ENCODE measurements at places on chromosomes 4 and X.

- DNase-seq, result no peak
Measured at GRCh38 chr4:85107553-85107952, 141.1 kb upstream of the WDFY3 start.

DNA sequence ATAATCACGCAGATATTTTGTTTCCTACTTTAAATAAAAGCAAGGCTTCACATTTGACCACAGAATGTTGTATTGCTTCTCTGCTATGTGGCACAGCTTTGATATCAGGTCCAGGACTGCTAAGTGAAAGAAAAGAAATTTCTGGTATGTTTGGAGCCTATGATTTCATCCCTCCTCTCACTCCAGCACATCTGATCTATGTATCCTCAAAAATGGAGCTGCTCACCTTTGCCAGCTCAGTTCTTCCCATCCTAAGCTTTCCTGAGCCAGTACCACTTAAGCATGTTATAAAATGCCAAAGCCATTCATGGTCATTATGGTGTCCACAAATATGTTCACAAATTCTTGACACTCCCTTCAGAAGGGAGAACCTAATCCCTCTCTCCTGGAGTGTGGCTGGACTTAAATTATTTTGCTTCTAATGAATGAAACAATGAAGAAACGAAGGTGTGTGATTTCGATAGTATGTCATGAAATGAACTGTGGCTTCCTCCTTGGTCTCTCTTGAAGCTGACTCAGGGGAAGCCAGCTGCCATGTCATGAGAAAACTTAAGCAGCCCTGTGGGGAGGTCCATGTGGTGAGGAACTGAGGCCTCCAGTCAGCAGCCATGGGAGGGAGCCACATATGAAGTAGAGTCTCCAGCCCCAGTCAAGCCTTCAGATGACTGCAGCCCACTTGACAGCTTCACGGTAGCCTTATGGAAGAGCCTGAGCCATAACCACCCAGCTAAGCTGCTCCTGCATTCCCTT is 207.7 kb downstream of the MGST2 start:
- DNase-seq, result no peak

GRCh38 chr4:151698213-151698612 is 62.6 kb downstream of the GATB start:
- DNase-seq, result no peak

DNA sequence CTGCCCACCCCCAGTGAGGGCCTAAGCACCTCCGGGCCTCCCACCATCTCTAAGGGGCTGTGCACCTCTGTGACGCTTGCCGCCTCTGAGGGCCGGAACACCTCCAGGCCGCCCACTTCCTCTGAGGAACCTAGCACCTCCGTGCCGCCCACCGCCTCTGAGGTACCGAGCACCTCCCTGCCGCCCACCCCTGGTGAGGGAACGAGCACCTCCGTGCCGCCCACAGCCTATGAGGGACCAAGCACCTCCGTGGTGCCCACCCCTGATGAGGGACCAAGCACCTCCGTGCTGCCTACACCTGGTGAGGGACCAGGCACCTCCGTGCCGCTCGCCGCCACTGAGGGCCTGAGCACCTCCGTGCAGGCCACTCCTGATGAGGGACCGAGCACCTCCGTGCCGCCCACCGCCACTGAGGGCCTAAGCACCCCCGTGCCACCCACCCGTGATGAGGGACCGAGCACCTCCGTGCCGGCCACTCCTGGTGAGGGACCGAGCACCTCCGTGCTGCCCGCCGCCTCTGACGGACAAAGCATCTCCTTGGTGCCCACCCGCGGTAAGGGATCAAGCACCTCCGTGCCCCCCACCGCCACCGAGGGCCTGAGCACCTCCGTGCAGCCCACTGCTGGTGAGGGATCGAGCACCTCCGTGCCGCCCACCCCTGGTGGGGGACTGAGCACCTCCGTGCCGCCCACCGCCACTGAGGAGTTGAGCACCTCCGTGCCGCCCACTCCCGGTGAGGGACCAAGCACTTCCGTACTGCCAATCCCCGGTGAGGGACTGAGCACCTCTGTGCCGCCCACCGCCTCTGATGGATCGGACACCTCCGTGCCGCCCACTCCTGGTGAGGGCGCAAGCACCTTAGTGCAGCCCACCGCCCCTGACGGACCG is 977 bp downstream of the MAGEE1 start:
- no peak for DNase-seq

GRCh38 chrX:134246282-134246681 is 9.3 kb downstream of the CCDC160 start:
- DNase-seq, result peak; percentile 42

- no peak for DNase-seq
Measured at GRCh38 chrX:17692709-17693346, 44.5 kb upstream of the SCML1 start.

GRCh38 chr4:145266881-145267280 is 86.5 kb upstream of the OTUD4 start:
- DNase-seq, result no peak

DNA sequence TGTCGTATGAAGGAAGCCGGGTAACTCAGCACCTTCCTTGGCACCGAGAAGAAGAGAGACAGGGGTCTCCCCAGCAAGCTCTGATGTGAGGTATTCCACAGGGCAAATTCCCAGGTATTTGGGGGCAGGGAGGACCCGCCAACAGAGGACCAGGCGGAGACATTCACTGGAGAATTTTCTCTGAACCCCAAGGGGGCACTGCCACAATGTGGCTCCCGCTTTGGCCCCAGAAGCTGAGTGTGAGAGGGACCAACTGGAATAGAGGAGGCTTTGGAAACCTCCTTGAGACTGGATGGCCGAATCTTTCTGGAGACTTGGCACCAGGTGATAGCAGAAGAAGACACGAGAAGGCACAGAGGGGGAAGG is 735 bp upstream of the GABRE start:
- no peak for DNase-seq

DNA sequence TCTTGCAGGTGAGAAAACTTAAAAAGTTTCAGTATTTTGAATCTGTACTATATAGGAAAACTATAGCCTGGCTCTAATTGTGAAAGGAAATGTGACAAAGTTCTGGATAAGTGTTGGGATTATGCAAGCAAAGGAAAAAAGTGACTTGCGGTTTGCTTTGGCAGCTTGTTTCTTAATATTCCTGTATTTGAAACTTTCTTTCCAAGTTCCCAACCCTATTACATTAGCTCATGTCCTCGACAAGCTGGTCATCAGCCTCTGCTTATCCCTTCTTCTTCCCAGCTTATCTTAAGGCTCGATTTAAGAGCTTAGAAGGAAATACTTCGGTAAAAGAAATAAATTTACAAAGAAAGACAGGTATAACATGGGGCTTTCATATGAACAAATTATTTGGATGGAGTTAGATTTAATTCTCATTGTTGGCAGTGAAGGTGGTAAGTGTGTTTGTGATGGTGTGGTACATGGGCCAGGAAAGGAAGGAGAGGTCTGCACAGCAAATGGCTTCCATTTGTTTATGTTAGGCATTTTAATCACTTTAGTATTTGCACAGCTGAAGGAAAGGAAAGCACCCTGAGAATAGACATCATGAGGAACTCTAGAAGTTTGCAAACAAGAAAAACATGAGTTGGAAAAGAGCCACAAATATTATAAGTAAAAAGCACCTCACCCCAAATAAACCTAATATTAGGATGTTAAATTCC is 5.1 kb upstream of the MYOZ2 start:
- DNase-seq, result no peak

DNA sequence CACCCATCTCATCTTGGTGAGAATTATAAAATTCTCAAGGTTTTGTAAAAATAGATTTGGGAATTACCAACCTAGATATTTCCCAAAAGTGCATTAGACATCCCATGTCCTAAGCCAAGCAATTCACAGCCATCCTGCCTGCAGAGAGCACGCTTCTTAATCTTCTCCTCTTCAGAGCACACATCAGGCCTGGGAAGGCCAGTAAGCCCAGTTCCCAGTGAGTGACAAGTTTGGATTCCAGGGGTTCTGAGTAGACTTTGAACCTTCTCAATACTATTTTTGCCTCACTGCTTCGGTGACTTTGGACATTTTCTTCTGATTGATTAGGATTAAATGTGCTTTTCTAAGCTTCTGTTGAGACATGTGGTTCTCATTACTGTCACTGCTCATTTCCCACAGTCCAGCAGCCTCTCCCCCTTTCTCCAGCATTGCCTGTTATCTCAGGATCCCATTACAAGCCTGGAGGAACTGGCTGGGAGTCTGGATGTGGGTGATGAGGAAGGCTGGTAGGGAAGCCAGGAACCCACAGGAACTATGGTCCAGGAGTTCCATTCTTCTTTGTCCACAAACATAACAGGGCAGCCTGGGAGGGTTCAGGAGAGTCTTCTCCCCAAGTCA is 56.4 kb upstream of the TMEM150C start:
- DNase-seq, result no peak

- DNase-seq, result no peak
Measured at GRCh38 chr4:86221002-86221401, 138.9 kb downstream of the MAPK10 start.

DNA sequence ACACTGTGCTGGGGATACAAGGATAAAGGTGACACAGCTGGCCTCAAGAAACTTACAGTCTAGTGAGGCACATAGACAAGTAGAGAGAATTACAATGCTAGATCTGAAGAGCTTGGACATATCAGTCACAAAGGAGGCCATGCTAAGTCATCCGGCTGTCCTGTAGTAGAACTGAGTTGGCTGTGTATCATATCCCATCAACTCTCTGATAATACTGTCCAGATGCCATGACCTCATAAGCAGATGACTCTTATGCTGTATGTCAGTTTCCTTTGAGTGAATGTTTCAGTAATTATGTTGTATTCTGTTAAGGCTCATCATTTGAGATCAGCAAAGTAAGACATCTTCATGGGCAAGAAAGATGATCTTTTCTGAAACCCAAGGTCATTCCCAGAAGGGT is 442.9 kb downstream of the MID1IP1 start:
- no peak for DNase-seq

- DNase-seq, result no peak
Measured at GRCh38 chr4:154124539-154125255, 335.8 kb upstream of the SFRP2 start.

DNA sequence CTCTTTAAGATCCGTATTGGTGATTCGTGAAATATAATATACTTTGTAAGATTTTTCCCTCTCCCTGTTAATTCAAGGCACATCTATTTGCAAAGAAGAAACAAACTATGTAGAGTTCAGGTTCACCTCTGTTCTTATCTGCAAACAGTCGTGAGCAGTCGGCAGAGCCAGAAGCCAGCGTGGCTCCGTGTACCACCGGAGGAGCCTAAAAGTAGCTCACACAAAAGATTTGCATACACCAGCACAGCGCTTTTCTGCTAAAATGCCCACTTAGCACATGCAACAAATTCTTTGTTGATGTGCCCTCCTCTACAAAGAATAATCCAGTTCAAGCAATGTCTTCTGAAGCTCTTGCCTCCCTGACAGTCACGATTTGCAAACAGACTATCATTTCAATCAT is 416.0 kb upstream of the TENM3 start:
- no peak for DNase-seq

DNA sequence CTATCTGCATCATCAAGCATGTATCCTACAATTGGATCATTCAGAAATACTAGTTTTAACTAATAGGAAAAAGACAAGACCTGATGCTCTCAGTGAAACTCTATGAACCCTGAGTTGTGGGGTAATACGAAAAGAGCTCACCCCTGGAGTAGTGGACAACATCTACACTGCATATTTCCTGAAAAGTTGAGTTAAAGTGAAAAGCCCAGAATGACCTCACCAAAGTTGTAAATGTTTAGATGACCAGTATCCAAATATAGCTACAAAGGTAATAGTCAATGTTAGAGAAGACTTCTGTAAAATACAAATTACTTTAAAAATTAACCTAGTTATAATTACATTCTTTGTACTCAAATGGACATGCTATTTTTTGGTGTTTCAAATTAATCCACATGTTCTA is 52.8 kb upstream of the SRPX start:
- no peak for DNase-seq

- DNase-seq, result peak; percentile 5
Measured at GRCh38 chr4:73593631-73594241, 26.5 kb downstream of the RASSF6 start.

- no peak for DNase-seq
Measured at GRCh38 chrX:40539214-40540142, 41.3 kb upstream of the ATP6AP2 start.

- DNase-seq, result no peak
Measured at GRCh38 chr4:162912482-162912881, 254.2 kb downstream of the NAF1 start.

- no peak for DNase-seq
Measured at GRCh38 chrX:71994601-71995000, 84.0 kb downstream of the NHSL2 start.

- DNase-seq, result no peak
Measured at GRCh38 chr4:24645765-24646550, 61.6 kb upstream of the DHX15 start.

- DNase-seq, result no peak
Measured at GRCh38 chrX:69503228-69503781, 821 bp upstream of the NALF2 start.

DNA sequence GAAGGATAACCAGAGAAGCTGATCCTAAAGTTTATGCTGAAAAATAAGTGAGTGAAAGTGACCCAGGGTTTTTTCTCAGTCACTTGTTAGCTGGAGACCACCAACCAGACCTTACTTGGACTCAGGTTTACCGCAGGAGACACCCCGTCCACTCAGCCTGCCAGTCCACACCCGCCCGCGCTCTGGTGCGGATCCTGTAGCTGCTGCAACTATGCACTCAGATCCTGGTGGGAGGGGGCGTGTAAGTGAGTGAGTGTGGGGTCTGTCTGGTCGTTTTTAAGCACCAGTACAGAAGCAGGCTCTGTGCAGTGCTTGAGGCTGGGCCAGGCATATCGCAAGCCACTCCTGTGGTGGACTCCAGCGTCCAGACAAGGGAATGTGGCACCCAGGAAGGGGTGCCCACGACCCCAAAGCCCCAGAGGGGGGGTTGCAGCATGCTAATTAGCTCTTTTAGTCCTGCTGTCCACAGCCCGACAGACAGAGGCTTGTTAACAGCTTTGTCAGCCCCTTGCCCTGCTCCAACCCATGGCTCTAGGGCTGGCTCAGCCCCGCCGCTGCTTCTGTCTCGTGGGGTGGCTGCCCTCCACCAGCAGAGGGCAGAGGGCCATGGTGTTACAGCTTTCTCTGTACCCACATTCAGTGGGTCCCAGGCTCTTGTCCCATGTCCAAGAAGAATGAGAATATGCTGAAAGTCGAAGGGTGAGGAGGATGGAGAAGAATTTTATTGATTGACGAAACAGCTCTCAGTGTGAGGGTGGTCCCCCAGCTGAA is 40.4 kb upstream of the PPP1R2C start:
- no peak for DNase-seq

GRCh38 chr4:6855692-6856297 is 53.8 kb upstream of the TBC1D14 start:
- DNase-seq, result no peak

GRCh38 chr4:61201961-61202637 is 2.0 kb downstream of the ADGRL3 start:
- peak; percentile 55 for DNase-seq

- no peak for DNase-seq
Measured at GRCh38 chrX:39559229-39559628, 538.5 kb downstream of the BCOR start.

GRCh38 chr4:80500613-80501012 is 165.1 kb downstream of the CFAP299 start:
- DNase-seq, result no peak

DNA sequence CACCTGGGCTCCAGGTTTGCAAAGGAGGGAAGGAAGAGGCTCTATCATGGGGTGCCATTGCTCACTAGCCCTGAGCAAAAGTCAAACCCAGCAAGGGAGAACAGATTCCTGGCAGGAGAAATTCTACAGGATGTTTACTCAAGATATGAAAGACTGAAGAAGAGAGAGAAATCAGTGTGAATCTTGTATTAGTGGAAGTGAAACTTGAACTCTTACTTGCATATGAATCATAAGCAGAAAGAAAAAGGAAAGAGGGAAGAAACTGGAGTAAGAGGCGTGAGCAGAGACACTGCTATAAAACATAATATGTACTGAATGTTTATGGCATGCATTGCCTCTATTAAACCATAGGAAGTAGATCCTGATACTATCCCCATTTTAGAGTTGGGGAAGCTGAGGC is 60.9 kb downstream of the C4orf46 start:
- DNase-seq, result no peak
